ENCODE measurements at places on chromosomes 3 and 15.

DNA sequence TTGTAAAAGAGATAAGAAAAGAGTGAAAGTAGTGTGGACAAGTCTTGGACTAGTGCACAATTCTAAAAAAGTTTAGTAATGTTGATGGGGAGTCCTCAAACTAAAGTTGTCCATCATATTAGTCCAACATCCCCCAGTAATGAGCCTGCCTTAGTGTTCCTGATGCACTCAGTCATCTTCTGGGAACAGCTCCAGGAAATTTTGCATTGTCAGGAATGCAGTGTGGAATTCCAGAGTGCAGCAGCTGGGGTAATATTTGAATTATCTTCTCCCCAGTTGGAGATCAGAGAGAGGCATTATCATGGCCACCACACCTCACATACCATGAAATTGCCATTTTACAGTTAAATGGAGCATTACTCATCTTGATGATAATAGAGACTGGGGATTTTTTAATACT is 528.8 kb upstream of the NAALADL2 start:
- DNase-seq, result peak; percentile 81

DNA sequence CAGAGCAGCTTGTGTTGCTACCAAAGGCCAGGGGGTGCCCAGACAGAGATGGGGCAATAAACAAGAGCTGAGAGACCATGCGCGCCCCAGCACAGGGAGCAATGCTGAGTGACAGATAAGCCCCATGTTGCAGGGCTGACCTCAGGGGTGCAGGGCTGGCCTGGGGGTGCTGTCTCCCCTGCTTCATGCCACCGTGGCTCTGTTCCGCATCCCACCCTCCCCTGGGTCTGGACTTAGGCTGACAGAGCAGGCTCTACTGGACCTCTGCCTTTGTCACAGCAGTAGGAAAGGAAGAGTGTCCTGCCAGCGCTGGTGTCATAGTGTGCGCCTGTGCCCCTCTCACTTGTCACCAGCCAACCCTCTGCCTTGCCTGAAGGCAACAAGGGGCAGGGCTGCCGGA is 67.4 kb upstream of the IQSEC1 start:
- no peak for DNase-seq

DNA sequence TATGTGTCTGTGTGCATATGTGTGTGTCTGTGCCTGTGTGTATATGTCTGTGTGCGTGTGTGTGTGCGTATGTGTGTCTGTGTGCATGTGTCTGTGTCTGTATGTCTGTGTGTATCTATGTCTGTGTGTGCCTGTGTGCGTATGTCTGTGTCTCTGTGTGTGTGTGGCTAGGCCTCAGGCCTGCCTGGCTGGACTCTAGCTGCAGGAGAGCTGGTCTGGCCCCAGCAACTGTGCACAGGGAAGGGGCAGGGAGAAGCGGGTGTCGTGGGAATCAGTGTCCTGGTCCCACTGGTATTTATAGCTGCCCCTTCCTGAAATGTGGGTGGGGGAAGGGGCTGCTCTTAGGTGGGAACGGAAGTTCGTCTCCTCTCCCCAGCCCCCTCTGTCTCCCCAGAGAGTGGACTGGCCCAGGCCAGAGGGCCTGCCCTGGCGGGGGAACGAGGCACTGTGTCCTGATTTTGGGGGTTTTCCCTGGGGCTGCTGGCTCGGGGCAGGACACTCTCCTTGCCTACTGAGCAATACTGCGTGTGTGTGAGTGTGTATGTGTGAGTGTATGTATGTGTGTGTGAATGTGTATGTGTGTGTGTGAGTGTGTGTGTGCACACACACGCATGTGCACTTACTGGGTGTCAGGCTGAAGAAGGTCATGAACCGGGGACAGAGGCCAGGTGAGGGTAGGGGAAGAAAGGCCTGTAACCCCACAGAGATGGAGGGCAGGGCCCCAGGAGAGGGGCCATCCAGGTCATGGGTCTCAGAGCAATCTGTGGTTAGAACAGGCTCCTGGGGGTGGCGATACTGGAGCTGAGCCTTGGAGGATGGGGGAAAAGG is 6.6 kb downstream of the CSPG4 start:
- no peak for DNase-seq

DNA sequence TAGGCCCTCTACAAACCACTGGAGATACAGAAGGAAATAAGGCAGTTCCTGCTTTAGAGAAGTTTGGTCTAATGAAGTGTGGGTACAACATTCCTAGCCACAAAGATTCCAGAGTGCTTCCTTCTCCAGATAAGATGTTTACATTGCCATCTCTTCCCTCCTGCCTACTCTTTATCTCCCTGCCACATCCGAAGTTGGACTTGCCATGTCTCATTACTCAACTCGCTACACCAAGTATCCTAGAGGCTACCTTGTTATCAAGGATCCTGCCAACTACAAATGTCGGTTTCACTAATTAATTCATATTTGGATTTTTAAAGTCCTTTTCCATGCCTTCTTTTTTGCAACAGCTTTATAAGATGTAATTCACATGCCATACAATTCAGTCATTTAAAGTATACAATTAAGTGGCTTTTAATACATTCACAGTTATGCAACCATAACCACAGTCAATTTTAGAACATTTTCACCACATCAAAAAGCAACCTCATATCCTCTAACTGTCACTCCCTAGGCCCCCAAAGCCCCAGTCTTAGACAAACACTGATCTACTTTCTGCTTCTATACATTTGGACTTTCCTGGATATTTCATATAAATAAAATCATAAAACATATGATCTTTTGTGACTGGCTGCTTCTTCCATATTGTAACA is 53.7 kb upstream of the CSTA start:
- no peak for DNase-seq

GRCh38 chr3:64625381-64625780 is 62.4 kb downstream of the ADAMTS9 start:
- no peak for DNase-seq

All from cardiac fibroblast (primary cell).